ENCODE measurements at places on chromosomes 1 and 21. TPM values are rescaled to one million over a fixed set of nuclear protein-coding genes. Genes with fewer than 3 reads are reported as not detected.

- H3K36me3 ChIP-seq, result no peaks in the 10 kb centered on the region
- no peaks in the 10 kb centered on the region for H3K27me3 ChIP-seq
- no peaks in the 10 kb centered on the region for H3K4me1 ChIP-seq
- H3K27ac ChIP-seq, result no peak overlapping the region
- no peak overlapping the region for H3K4me3 ChIP-seq
Observed at GRCh38 chr1:163771637-163772036, 449.9 kb downstream of the NUF2 start.

GRCh38 chr21:14088391-14088790, 122.4 kb downstream of the LIPI start:
- H3K27me3 ChIP-seq, result no peaks in the 10 kb centered on the region
- H3K27ac ChIP-seq, result no peak overlapping the region
- H3K4me1 ChIP-seq, result peaks cover 4% of the 10 kb centered on the region
- no peak overlapping the region for H3K4me3 ChIP-seq
- peaks cover 36% of the 10 kb centered on the region for H3K36me3 ChIP-seq

DNA sequence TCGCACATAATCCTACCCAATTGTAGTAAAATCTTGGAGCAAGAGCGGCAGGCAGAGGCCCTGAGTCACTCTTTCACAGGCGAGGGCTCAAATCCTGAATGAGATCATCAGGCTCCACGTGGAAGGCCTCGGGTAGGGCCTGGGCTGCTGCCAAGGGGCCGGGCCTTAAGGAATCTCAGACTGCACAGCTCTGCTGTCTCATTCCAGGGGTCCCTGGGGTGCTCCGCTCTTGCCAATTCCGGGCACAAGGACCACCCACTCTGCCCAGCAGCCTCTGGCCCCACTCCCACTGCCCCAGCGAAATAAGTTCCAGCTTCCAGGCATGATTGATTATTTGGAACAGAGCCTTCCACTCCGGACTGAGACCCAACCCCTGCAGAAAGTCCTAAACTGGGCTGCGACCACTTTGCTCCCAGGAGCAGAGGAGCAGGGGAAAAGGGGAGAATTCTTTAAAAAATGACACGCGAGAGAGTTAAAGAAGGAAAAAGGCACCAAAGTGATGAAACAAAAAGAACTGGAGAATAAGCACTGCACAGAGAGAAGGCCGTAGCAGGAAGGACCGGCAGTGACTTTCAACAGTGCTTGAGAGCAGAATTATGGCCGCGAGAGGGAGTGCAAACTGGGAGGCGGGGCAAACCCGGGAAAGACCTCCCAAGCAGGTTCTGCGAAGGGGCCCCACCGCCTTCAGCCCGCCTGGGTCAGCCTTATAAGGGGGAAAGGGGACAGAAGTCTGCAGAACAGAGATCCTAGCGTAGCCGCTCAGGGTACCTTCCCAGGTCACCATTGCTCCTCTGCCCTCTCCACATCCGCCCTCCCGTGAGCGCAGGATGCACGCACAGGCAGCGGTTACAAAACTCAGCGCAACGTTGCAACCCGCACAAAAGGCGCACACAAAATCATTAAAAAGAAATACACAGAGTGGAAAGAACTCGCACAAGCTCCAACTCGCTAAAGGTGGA, 2.0 kb downstream of the ADAMTS1 start:
- peak overlapping the region; percentile 78 for H3K4me3 ChIP-seq
- peaks cover 39% of the 10 kb centered on the region for H3K4me1 ChIP-seq
- peaks cover 6% of the 10 kb centered on the region for H3K36me3 ChIP-seq
- peak; percentile 62 for DNase-seq

DNA sequence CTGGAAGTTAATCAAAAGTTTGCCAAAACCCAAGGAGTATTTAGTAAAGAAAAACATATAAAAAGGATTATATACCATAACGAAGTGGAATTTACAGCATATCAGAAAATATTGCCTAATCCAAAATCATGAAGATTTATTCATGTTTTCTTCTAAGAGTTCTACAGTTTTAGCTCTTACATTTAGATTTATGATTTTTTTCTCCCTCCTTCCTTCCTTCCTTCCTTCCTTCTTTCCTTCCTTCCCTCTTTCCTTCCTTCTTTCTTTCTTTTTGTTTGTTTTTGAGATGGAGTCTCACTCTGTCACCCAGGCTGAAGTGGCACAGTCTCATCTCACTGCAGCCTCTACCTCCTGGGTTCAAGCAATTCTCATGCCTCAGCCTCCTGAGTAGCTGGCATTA, 15.7 kb upstream of the PRSS38 start:
- H3K27ac ChIP-seq, result no peak overlapping the region
- H3K4me1 ChIP-seq, result no peaks in the 10 kb centered on the region

DISC1 gene
- total RNA-seq, result 11.2 TPM

GRCh38 chr1:50936321-50936720, 23.7 kb downstream of the FAF1 start:
- peaks cover 3% of the 10 kb centered on the region for H3K4me1 ChIP-seq
- no peak for DNase-seq
- no peak overlapping the region for H3K4me3 ChIP-seq
- H3K36me3 ChIP-seq, result peaks cover 6% of the 10 kb centered on the region

GRCh38 chr21:46120301-46121285, 22.7 kb downstream of the COL6A2 start:
- H3K27me3 ChIP-seq, result no peaks in the 10 kb centered on the region
- H3K27ac ChIP-seq, result no peak overlapping the region
- DNase-seq, result peak; percentile 22

- no peaks in the 10 kb centered on the region for H3K4me1 ChIP-seq
- H3K4me3 ChIP-seq, result no peak overlapping the region
- H3K27ac ChIP-seq, result no peak overlapping the region
- DNase-seq, result no peak
- no peaks in the 10 kb centered on the region for H3K36me3 ChIP-seq
Observed at GRCh38 chr1:195970209-195970608, 638.0 kb downstream of the KCNT2 start.

SYF2 gene
- total RNA-seq, result 50.1 TPM

TNNI3K gene
- total RNA-seq, result 0.45 TPM

HUNK gene
- 0.78 TPM for total RNA-seq

GRCh38 chr1:12341667-12342066, 111.8 kb downstream of the VPS13D start:
- H3K4me1 ChIP-seq, result peaks cover 52% of the 10 kb centered on the region
- no peak overlapping the region for H3K27ac ChIP-seq
- H3K36me3 ChIP-seq, result peaks cover 44% of the 10 kb centered on the region
- no peak overlapping the region for H3K4me3 ChIP-seq
- no peak for DNase-seq

GBP5 gene
- total RNA-seq, result 231 TPM

SELP gene
- 0.83 TPM for total RNA-seq

SIM2 gene
- total RNA-seq, result not detected

PLXNA2 gene
- 2.1 TPM for total RNA-seq

PTP4A2 gene
- 356 TPM for total RNA-seq

DNA sequence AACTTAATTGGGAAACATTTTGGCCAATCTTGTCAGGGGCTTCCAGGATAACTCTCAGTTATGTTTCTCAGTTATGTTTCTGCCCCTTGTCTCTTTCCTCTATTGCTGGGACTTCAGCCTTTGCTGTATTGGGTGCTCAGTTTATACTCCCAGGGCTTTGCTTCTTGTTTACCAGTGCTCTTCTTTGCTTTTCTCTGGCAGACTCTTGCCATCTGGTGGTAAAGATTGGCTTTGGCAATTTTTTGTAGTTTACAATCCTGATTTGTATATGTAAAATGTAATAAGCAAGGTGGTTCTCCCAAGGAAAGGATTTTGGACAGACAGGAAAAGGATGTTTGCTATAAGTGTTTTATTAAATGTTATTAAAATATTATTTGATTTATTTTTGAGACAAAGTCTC, 37.9 kb downstream of the FABP3 start:
- no peak overlapping the region for H3K27ac ChIP-seq
- no peaks in the 10 kb centered on the region for H3K27me3 ChIP-seq
- DNase-seq, result no peak
- no peaks in the 10 kb centered on the region for H3K4me1 ChIP-seq

DNA sequence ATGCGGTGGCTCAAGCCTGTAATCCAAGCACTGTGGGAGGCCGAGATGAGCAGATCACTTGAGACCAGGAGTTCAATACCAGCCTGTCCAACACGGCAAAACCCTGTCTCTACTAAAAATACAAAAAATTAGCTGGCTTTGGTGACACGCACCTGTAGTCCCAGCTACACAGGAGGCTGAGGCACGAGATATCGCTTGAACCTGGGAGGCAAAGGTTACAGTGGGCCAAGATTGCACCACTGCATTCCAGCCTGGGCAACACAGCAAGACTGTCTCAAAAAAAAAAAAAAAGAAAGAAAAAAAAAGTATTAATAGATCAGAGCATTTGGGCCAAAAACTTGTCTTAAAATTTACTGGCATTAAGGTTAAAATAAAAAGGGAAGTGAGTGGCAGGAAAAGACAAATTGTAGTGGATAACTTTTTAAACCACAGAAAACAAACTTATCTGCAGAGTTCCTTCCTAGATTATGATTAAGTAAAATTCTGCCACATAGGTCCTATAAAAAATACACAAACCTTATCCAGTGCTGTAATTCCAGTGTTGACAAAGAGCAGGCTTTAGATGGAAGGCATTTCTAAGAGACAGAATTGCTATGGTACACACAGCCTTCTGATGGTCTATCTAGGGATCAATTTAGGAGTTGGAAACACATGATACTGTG, 53.3 kb downstream of the EIF4G3 start:
- no peak overlapping the region for H3K27ac ChIP-seq
- peaks cover 10% of the 10 kb centered on the region for H3K36me3 ChIP-seq
- H3K4me1 ChIP-seq, result peaks cover 6% of the 10 kb centered on the region

PCP4L1 gene
- 0.91 TPM for total RNA-seq

GRCh38 chr1:48488721-48489120, 16.7 kb upstream of the SPATA6 start:
- no peak for DNase-seq
- H3K4me3 ChIP-seq, result no peak overlapping the region
- no peaks in the 10 kb centered on the region for H3K4me1 ChIP-seq

DNA sequence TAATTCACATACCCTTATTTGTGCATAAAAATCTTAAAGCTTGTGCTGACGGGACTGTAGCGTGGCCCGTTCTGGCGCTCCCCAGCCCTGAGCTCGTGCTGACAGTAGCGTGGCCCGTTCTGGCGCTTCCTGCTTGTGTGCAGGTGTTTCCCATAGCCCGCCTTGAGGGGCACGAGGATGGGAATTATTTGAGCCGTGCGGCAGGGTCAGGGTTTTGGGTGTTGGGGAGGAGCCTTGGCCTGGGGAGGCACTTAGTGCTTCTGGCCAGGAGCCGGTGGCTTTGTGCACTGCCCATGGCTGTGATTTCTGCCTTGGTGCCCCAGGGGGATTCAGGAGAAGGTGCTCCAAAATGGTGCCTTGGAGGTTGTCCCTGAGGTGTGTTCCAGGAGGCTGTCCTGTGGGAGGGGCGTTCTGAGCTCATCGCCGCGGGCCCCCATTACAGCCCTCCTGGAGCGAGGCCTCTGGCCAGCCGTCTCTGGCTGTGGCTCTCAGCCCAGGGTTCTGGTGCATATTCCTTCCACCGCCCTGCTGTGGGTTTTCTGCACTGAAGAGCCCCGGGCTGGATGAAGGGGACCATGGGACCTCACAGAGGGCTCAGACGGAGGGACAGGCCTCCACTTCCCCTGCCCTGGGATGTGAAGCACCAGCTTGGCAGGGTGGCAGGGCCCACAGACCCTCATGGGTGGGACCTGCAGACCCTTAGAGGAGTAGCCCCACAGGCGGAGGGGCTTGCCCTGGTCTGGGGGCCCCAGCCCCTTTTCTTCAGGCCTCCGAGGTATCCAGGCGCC, 6.6 kb downstream of the SLX9 start:
- H3K36me3 ChIP-seq, result peaks cover 11% of the 10 kb centered on the region
- no peak overlapping the region for H3K27ac ChIP-seq
- H3K4me1 ChIP-seq, result peaks cover 23% of the 10 kb centered on the region
- H3K4me3 ChIP-seq, result no peak overlapping the region
- DNase-seq, result no peak

- no peak overlapping the region for H3K27ac ChIP-seq
- H3K27me3 ChIP-seq, result peaks cover 30% of the 10 kb centered on the region
- no peak overlapping the region for H3K4me3 ChIP-seq
- no peaks in the 10 kb centered on the region for H3K36me3 ChIP-seq
Observed at GRCh38 chr1:14740016-14740415, 141.5 kb downstream of the KAZN start.

S100A14 gene
- not detected for total RNA-seq

GRCh38 chr1:86965012-86965826, 50.8 kb downstream of the HS2ST1 start:
- H3K36me3 ChIP-seq, result peaks cover 3% of the 10 kb centered on the region
- H3K4me1 ChIP-seq, result peaks cover 2% of the 10 kb centered on the region
- H3K4me3 ChIP-seq, result no peak overlapping the region

OR2T11 gene
- not detected for total RNA-seq

DNA sequence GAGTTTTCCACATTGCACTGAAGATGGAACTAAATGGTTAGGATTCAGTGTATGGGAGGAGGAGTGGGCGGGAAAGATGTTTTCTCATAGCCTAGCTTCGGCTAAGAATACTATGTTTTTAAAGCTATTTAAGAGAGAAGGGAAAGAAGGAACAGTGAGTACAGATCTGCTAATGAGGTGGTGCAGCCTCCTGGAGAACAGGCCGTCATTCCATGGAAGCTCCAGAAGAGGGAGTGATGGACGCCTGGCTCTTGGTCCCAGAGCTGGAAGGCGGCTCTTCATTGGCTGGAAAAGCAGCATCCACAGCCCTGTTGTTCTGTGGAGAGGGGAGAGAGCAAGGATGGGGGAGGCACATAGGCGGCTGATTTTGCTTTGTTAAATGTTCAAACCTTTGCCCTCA, 6.9 kb downstream of the CAMK1G start:
- H3K4me3 ChIP-seq, result no peak overlapping the region
- H3K27ac ChIP-seq, result no peak overlapping the region
- no peak for DNase-seq
- no peaks in the 10 kb centered on the region for H3K4me1 ChIP-seq

GRCh38 chr1:71918630-71919029, 363.7 kb downstream of the NEGR1 start:
- DNase-seq, result no peak
- no peaks in the 10 kb centered on the region for H3K36me3 ChIP-seq
- H3K4me3 ChIP-seq, result no peak overlapping the region
- H3K27ac ChIP-seq, result no peak overlapping the region
- H3K27me3 ChIP-seq, result peaks cover 2% of the 10 kb centered on the region

DNA sequence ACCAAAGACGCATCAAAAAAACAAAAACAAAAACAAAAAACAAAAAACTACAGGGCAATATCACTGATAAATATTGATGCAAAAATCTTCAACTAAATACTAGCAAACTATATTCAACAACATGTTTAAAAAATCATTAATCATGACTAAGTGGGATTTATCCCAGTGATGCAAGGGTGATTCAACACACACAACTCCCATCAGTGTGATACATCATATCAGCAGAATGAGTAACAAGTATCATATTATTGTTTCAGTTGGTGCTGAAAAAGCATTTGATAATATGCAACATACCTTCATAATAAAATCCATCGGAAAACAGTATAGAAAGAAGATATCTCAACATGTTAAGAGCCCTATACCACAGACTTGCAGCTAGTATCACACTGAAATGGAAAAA, 953.0 kb downstream of the AMY1C start:
- H3K27me3 ChIP-seq, result no peaks in the 10 kb centered on the region
- H3K27ac ChIP-seq, result no peak overlapping the region
- no peaks in the 10 kb centered on the region for H3K36me3 ChIP-seq
- no peak for DNase-seq
- H3K4me1 ChIP-seq, result peaks cover 3% of the 10 kb centered on the region
- H3K4me3 ChIP-seq, result no peak overlapping the region

GRCh38 chr21:37886120-37886519, 30.1 kb downstream of the KCNJ6 start:
- H3K4me1 ChIP-seq, result no peaks in the 10 kb centered on the region
- H3K4me3 ChIP-seq, result no peak overlapping the region
- no peaks in the 10 kb centered on the region for H3K27me3 ChIP-seq

Data from activated naive CD8-positive, alpha-beta T cell treated with anti-CD3 and anti-CD28 coated beads, Interleukin-2, amount 10 ng/mL, durations not matched to agents 7 days and 5 days (primary cell).